ENCODE measurements at places on chromosomes 13 and 19.
A peak's percentile ranks its signal among the peaks of the same experiment; 100 is the strongest.

GRCh38 chr13:27182054-27182453 is 10.4 kb upstream of the USP12 start:
- no peak for DNase-seq

- no peak for DNase-seq
These were observed 568 bp downstream of the ATP11A start for GRCh38 chr13:112690283-112690929.

- peak; percentile 86 for DNase-seq
These were observed at the start of gene EPN1 for GRCh38 chr19:55674841-55675660. Gene EPN1 (plus strand): TSS chr19:55675226. CDS start chr19:55678628, 3,402 bp downstream.

DNA sequence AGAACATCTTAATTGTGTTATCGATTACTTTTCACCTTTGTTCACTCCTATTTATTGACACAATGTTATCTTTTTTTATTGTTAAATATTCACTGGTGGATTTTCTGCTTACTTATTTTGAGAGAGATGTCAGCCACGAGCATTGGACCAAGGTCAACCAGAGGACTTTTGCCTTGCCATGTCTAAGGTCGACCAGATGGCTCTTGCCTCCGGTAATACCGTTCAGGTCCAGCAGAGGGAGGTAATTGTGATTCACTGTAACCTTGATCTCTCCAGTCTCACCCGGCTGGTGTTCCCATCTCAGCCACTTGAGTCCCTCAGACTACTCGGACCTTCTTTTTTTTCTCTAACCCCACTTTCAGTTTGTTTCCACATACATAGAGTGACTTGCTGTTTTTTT is 1438.1 kb downstream of the UQCRFS1 start:
- DNase-seq, result no peak

DNA sequence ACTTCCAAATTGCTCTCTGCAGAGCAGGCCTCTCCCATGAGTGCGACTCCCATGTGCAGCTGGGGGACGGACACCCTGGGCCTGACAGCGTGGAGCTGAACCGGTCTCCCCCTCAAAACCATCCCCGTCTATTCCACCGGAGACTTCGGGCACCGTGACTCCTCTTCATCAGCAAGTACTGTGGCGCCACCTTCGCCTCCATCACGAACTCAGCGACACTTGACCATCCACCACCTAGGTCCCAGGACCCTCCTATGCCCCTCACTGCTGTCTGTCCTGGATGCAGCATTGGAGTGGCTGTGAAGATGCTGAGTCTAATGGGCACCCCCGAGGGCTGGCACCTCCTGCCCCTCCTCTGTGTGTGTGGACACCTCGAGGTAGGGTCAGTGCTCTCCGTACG is 20.6 kb downstream of the CILP2 start:
- no peak for DNase-seq

DNA sequence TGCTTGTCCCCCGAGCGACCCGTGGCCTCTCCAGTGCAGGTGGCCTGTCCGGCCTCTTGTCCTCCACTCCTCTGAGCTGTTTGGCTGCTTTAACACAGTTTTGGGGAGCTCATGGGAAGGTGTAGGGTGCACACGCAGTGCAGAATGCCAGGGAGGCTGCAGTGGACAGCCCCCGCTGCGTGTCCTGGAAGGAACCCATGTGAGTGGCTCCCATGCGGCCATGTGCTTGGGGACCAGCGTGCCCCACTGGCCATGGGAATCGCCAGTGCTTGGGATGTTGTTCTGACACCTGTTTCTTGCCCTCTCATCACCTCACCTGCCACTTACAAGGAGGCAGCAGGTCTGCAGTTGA is 22.6 kb upstream of the F7 start:
- DNase-seq, result no peak

GRCh38 chr13:48603375-48603774 is 50.4 kb upstream of the CYSLTR2 start:
- no peak for DNase-seq

DNA sequence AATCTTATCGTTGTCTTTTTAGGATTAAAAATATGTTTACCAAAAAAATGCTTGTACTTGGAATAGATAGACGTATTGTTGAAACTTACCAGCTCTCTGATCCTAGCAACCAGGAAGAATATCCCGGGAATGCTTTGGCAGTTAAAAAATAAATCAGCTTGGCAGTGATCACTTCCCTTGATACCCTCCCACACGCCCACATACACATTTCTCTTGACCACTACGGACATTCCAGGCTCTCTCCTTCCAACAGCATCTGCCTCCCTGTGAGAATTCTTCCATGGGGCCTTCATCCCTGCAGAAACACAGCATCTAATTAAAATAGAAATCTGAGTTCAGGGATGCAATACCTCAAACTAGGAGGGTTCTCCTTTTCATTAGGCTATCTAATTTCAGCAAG is 57.9 kb downstream of the THSD1 start:
- peak; percentile 21 for DNase-seq

DNA sequence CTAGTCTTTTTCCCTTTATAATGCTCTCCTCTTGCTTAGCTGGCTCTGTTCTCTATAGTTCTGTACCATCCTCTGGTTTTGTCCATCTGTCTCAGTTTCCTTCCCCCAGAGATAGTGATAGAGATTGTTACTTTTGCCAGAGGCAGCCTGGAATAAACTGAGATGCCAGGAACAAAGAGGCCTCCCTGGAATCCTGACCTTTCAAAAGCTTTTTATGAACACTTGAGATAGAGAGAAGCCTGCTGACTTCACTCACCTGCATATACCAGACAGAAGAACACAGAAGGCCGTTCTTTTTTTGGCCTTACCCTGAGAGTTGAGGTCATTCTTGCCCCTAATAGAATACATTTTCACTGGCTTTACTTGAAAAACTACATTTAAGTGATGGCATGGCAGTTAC is 150.2 kb downstream of the LHFPL6 start:
- DNase-seq, result no peak

DNA sequence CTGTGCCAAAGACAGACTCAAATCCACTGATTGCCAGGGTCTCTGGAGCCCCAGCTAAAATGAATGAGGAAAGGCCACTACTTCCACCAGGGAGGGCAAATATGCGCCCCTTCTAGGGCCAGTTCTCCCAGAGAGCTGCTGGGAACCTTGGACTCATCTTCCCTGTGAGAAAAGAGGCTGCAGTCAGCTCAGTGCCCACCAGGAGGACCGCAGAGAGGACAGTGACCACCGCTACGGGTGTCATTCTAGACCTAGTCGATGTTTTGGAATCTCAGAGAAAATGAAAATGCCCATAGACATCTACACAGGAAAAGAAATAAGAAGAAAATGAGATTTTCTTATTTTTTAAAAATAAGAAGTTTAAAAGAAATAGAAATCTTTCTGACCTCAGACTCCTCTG is 235.1 kb downstream of the UQCRFS1 start:
- no peak for DNase-seq

- DNase-seq, result no peak
These were observed 92.7 kb downstream of the ATP11A start for GRCh38 chr13:112782429-112783010.

- no peak for DNase-seq
These were observed 9.4 kb downstream of the NLRP7 start for GRCh38 chr19:54937926-54938325.

GRCh38 chr13:53343361-53343744 is 314.7 kb downstream of the OLFM4 start:
- DNase-seq, result no peak

DNA sequence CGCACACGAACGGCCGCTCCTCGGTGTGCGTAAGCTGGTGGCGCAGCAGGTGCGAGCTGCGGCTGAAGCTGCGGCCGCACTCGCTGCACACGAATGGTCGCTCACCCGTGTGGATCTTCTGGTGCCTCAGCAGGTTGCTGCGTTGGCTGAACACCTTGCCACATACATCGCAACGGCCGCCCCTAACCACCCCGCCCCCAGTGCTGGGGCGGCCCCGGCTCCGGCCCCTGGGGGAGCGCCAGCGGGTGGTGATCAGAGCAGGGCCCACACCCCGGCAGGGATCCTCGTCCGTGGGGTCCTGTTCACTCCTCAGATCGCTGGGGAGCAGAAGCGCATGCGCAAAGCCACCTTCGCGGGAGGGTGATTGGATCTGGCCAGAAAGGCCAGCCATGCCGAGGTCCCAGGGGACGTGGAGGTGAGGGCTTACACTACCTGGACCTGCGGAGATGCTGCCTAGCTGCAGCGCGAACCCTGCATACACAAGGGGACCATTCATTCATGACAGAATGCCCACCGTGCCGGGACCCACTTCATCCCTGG is 4.7 kb upstream of the UBE2M start:
- no peak for DNase-seq

GRCh38 chr13:23858546-23858945 is 30.7 kb downstream of the MIPEP start:
- DNase-seq, result no peak

GRCh38 chr19:33465371-33465770 is 56.2 kb downstream of the PEPD start:
- DNase-seq, result no peak

GRCh38 chr13:53788286-53788685 is 759.7 kb downstream of the OLFM4 start:
- DNase-seq, result no peak

- DNase-seq, result peak; percentile 5
These were observed 79.6 kb downstream of the TEX26 start for GRCh38 chr13:31011901-31012654.

DNA sequence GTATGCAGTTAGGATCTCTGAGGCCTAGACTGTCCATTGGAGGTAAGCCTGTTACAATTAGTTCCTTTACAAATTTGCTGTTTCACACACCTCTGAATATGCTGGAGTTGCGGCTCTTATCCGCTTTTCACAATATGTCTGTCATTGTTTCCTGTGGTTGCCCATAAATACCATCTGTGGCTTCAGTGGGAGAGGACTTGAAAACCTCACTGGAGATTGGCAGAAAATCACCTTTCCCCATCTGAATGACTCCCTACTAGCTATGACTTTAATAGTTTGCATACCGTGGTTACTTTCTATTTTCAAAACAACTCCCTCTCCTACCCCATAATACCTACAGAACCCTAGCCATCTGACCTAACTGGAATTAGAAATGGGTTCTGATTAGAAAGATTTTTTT is 454.3 kb downstream of the PCDH17 start:
- no peak for DNase-seq

DNA sequence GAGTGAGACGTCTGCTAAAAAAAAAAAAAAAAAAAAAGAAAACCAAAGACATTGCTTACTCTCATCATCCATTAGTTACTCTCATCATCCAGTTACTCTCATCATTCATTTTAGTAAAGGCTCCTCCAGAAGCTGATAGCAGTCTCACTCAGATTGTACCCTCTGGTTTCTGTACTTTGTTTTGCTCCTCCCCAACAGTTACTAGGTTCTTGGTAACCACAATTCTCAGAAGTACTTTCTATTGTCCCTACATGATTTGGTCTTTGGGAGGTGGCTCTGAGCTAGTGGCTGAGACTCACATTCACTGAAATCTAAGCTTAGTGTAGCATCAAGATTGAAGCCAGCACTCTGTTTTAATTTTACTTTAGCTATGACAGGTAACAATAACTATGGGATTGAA is 14.3 kb downstream of the ERICH4 start:
- DNase-seq, result no peak
